NCI-H2081 (cell line): ENCODE measurements at places on chromosomes 12 and 14.
A peak's percentile ranks its signal among the peaks of the same experiment; 100 is the strongest.

DNA sequence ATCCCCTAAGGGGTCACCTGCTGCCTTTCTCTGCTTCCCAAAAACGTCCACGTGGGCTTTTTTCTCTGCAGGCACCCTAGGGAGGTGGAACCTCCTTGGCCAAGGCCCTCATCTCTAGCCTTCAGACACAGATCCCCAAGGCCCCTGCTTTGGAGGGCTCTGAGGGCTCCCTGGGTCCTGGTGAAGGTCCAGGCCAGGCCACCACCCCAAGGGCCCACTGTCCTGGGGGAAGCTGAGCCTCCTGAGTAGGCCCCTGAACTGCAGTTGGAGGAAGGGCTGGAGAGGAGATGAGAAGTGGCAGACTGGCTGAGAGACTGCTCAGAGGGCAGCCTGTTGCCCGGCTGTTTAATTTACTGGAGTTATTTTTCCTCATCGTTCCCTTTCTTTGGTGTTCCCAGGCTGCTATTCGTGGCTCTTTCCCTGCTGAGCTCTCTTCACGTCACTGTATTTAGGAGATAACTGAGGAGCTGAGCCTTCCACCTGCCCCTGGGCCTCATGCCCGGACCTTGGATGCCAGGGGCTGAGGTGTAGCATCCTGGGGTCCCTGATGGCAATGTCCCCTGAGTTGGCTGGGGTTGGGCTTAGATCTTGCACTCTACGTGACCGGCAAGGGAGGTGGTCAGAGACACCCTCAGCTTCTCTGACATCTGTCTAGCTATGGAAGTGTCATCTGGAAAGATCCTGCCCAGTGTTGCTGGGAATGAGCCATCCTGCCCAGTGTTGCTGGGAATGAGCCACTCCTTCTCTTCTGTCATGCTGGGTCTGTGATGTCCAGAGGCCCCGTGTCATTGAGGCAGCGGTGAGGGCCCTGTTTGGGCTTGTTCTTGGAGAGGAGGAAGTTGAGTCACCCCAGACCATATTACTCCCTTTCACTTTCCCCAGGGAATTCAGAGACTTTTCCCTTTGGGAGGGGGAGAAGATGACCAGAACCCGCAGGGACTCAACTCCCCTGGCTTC, 139.8 kb downstream of the TSPAN9 start:
- no peak for DNase-seq

DNA sequence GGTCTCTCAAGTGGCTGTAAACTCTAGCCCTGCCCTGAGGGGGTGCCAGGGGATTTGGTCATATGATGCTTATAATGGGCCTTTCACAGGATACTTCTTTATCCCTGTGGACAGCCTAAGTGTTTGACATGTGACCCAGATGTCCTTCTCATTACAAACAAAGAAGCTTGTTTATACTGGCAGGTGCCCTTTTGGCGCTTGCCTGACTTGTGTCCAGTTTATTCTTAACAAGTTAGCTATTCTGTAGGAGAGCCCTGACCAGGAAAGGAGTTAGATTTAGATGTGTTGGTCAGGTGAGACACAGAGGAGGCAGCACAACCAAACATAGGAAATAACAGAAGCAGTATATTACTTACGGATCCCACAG, 51.9 kb downstream of the CCDC91 start:
- DNase-seq = no peak

GRCh38 chr12:106429636-106430035, 72.1 kb downstream of the POLR3B start:
- no peak for DNase-seq

DNA sequence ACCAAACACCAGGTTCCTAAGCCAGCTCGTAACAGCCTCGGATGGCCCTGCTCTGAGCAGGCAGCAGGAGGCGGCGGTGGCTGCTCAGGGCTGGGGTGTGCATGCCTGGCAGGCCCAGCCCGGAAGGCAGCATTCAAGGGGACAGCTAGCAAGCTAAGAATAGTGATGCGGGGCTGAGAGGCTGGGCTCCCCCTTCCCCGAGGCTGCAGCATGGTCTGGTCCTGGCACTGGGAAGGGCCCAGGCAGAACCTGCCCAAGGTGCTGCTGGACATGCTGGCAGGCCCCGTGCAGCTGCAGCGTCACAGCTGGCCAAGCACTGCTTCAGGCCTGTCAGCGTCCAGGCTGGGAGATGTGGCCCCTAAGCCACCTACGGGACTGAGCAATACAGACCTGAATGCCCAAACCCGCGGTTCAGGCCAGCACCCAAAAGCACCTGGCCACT, 26.4 kb upstream of the NUDT14 start:
- no peak for DNase-seq

GRCh38 chr14:93033983-93034670, 81.6 kb downstream of the ITPK1 start:
- no peak for DNase-seq

DNA sequence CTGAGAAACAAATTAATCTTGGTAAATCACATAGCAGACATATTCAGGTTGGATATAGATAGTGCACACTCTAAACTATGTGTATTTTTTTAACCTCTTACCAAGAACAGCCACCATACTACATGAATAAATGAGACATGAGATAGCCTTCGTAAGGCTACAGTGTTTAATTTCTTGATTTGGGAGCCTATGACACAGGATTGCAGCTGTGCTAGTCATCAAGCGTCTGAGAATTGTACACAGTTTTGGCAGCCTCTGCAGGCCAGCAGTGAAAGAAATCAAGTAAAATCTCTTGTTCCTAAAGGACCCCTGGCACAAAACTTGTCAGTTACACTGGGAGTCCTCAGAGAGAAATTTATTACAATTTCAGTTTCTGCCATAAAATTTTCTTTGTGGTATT, 236.1 kb downstream of the C12orf50 start:
- DNase-seq = no peak

DNA sequence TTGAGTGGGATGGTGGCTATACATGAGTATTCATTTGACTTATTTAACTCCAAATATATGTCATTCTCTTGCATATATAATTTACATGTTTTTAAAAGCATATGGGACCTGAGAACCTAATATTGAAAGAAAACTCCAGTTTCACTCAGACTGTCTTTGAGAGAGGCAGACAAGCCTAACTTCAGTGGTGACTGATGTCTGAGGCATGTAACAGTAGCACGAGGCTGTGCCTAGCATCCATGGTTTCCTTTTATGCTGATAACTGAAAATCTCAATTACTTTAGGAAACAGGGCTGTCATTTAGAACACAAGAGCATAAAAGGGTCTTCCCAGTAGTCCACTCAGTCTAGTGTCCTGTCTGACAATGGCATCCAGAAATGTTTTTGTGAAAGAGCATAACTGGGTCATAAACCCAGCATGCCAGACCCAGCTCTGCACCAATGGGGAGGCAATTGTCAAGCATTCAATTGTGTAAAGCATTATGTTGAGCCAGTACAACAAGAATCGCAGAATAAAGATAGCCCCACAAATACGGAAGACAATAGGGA, 24.3 kb downstream of the MAPK1IP1L start:
- DNase-seq = peak; percentile 15

GRCh38 chr12:98736352-98737321, 91.5 kb downstream of the APAF1 start:
- peak; percentile 29 for DNase-seq

GRCh38 chr12:108175310-108175709, 46.2 kb downstream of the WSCD2 start:
- no peak for DNase-seq

- DNase-seq = no peak
Measured at GRCh38 chr14:90409209-90409730, 12.4 kb downstream of the CALM1 start.

DNA sequence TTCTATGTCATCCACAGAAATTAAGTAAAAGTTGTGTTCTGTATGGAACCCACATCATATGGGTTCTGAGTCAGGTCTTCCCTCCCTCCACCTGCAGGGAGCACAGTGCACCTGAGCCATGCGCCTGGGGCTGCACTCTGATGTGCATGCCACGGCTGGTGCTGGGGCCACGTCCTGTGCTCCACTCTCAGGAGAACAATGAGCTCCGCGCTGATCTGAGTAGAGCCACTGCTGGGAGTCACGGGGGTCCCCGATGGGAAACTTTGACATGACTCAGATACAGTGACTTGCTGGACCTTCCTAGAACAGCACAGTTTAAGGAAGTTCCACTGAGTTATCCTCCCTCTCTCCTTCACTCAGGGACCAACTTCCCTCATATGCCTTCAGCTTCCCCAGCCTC, 683.4 kb downstream of the TMEM121 start:
- no peak for DNase-seq

GRCh38 chr12:132199101-132199500, 54.8 kb downstream of the NOC4L start:
- no peak for DNase-seq

DNA sequence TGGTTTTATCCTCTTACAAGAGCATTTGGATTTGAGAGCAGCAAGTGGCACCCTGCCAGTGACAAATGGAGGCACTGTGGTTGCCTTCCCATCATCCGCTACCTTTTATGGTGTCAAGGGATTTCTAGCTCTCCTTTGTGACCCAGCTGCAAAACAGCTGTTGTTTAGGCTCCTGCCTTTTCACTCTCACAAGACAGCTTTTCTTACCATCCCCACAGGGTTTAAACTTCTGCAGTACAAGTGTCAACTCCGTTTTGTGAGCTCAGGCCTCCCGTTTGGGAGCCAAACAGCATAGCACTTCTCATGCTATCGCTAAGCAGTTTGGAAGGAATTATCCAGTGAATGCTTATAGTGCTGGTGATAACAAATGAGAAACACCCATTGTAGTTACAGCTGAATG, 331.4 kb downstream of the TMTC2 start:
- DNase-seq = no peak

DNA sequence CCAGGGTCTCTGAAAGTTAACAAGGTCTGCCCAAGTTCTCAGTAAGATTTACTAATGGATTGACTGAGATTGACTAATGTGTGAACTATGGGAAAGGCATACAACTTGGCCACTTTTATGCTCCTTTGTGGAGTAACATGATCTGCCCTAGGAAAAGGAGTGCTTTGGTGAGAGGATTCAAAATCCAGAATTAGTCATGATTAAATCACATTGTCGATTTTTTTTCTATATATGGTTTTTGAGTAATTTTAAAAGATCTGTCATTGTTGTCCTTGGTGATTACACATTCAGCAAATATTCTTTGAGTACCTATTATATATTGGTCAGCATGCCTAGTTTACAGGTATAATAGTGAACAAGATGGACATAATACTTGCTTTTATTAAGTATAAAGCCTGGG, 147.7 kb upstream of the SYT10 start:
- no peak for DNase-seq

- no peak for DNase-seq
Measured at GRCh38 chr14:19941668-19942067, 11.0 kb downstream of the OR4K1 start.

DNA sequence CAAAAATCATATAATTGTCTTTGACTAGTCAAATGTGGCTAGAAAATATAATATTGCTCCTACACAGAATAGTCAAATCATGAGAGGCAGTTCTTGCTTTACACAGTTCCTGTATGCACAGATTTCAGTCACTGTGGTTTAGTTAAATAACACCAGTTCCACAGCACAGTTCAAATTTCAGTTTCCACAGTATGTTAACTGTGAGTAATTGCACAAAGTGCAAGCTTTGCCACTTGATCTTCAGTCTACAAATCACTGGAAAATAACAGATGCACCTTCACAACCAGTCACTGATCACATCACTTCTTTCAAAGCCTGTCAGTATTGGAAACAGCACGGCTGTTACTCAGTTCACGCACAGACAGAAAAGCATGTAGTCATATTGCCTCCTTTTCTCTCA, 38.7 kb downstream of the KCNH5 start:
- DNase-seq = no peak

GRCh38 chr12:46024099-46024498, 33.7 kb upstream of the SCAF11 start:
- DNase-seq = no peak

GRCh38 chr12:12719496-12719895, 2.3 kb downstream of the CDKN1B start:
- no peak for DNase-seq

- DNase-seq = no peak
Measured at GRCh38 chr12:117485984-117486839, 124.8 kb upstream of the NOS1 start.

DNA sequence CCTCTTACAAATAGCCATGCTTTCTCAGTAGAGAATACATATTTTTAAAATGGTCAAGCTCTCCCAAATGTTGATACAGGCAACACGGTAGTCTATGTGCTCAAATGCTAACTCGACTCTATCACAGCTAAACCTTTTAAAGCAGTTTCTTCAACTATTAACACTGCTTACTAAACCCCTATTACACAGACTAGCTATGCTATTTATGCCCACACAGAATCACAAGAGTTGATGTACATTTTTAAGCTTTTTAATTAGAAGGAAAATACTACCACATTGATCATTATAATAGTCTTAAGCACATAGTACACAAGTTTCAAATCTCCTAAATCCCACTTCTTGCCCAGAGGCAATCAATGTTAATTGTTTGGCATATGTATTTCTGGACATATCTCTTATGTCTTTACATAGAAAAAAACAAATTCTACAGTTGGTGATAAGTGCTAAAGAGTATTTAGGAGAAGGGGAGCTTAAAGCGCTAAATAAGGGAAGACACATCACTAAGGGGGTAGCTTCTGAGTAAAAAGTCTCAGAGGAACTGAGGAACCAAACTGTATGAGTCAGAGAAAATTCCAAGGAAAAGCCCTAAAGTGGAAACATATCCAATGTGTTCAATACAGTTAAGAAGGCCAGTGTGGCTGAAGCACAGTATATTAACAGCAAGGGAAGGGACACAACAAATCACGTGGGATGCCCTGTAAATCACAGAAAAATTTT, 13.7 kb downstream of the HNRNPC start:
- DNase-seq = no peak

DNA sequence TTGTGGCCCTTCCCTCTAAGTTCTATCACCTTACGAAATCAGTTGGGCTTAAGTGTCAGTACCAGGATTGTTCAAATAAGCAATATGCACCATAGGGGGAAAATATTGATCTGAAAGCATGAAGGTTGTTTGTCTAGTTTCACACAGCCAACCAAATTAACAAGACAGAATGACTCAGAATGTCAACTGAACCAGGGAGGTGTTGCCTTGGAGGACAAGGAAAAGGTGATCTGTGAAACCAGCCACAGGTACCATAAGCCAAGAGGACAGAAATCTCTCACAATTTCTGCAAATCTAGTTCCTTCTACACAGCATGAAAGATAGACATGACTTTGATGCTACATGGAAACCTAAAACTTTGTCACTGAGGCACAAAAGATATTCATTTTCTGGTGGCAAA, 297.9 kb downstream of the BCL11B start:
- DNase-seq = no peak

DNA sequence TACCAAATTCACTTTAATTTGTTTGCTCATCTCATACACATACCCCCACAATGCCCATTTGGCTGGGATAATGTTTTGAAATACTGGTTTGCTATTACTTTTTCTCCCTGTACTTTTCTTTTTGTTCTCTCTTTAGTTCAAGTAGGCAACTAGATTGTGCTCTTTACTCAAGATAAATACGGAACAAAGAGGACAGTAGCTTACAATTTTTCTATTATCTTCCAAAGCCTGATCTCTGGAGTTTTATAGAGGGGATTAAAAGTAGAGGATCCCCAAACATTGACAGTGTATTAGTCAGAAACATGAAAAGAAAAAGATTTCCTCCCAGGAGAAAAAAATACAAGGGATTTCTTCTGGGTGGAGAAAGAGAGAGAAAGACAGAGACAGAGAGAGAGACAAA, 102.1 kb upstream of the FSCB start:
- no peak for DNase-seq

- no peak for DNase-seq
Measured at GRCh38 chr14:22928237-22929103, 706 bp downstream of the PRMT5 start.

GRCh38 chr14:67782090-67782489, 34.3 kb downstream of the ZFYVE26 start:
- DNase-seq = no peak

- peak; percentile 71 for DNase-seq
Measured at GRCh38 chr12:120584343-120585149, 3.3 kb upstream of the POP5 start.

GRCh38 chr14:28303248-28303647, 463.3 kb upstream of the FOXG1 start:
- DNase-seq = no peak
